ENCODE measurements at places on chromosomes 6 and 20.

GRCh38 chr6:163583558-163583957, 169.0 kb downstream of the QKI start:
- DNase-seq, result no peak

DNA sequence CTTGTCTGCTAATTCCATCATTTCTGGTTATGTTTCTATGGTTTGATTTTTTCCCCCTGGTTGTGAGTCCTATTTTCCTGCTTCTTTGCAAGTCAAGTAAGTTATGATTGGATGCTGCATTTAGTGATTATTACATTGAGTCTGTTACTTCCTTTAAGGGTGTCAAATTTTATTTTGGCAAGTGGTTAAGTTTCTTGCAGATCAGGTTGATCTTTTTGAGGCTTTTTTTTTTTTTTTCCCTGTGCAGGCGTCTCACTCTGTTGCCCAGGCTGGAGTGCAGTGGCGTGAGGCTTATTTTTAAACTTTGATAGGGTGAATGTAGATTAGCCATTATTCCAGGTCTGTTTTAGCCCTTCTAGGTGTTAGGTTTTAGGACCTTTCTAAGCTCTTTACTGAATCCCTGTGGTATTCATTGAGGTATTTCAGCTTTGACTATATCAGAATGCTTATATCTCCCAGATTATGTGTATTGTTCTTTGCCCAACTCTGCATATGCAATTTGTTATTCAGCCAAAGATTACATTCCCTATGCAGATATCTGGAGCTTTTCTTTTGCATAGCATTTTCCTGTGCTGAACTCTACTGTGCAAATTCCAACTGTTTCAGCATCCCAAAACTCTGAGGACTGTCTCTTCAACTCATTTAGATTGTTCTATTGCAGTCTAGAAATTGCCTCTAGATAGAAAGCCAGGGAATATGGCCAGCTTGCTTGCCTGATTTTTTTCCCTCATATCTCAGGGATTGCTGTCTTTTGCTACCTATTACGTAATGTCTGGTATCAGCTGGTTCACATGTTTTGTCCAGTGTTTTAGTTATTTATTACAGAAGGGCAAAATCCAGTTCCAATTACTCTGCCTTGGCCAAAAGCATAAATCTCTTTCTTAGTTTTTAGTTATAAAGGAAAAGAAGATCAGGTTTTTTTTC, 113.3 kb downstream of the AFG1L start:
- no peak for DNase-seq

DNA sequence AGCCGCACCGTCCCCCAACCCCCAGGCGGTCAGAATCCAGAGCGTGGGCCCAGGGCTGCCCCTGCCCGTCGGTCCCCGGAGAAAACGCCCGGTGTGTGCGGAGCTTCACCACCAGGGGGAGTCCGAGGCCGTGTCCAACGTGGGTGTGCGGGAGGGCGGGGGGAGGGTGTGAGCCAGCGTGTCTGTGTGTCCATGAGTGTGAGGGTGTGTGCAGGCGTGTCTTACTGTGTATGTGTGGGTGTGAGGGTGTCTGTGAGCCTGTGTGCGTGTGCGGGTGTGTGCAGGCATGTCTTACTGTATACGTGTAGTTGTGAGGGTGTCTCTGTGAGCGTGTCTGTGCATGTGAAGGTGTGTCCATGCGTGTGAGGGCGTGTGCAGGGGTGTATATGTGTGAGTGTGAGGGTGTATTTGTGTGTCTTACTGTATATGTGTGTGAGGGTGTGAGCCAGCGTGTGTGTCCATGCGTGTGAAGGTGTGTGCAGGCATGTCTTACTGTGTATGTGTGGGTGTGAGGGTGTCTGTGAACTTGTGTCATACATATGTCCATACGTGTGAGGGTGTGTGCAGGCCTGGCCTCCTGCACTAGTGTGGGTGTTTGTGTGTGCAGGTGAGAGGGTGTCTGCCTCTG, 24.6 kb upstream of the GATA5 start:
- peak; percentile 37 for DNase-seq

- DNase-seq, result no peak
These were observed 50.0 kb downstream of the STMND1 start for GRCh38 chr6:17151888-17152287.

DNA sequence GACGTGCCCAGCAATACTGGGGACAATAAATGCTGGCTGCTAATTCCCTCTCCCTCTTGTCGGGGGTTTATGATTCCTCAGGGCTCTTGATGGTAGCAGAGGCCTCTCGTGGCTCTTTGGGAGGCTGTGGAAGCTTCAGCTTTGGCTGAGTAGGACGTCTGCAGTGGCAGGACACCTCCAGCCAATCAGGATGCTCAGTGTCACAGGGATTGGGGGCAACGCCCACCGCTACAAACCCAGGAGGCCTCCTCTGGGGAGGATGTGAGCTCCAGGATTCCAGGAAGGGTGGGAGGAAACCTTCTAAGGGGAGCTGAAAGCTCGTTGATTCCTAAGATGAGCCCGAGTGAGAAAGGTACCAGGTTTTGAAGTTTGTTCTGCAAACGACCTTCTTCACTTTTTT, 19.4 kb downstream of the RSPO4 start:
- DNase-seq, result no peak

DNA sequence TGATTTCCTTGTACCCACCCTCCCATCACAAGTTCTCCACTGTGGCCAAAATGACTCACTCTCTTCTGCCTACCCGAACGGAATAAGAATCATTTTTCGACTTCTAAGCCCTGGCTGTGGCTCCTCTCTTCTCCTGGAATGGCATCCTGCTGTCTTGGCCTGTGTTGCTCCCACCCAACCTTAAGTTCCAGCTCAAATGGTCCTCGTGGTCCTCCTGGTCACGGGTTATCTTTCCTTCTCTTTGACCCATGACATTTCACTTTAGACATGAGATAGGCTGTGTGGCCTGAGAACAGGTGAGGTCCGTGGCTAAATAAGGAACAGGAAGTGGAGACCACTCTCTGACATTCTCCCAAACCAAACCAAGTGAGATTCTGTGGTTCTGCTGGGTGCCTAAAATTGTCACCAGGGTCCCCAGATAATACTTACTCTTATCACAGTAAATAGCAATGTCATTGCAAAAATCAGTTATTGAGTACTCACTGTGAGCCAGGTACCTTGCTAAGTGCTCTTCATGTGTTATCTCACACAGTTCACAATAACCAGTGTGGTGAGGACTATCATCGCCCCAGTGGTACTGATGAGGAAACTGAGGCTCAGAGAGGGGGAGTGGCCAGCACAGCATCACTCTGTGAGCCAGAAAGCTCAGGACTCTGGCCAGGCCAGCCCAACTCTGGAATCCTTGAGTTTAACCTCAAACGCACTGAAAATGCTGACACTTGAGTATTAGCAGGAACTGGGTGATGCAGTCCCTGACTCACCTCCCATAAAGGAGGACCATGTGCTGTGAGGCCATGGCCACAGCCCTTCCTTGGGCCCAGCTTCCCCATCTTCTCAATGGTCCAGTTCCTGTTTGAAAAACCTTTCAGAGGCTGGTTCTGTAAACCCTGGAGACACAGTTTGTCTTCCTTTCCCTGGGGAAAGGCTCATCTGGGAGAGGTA, 74.8 kb upstream of the SIRPA start:
- no peak for DNase-seq

- DNase-seq, result no peak
These were observed 6.7 kb upstream of the GFOD1 start for GRCh38 chr6:13494137-13494536.

GRCh38 chr6:130127195-130127594, 95.6 kb downstream of the SAMD3 start:
- no peak for DNase-seq

DNA sequence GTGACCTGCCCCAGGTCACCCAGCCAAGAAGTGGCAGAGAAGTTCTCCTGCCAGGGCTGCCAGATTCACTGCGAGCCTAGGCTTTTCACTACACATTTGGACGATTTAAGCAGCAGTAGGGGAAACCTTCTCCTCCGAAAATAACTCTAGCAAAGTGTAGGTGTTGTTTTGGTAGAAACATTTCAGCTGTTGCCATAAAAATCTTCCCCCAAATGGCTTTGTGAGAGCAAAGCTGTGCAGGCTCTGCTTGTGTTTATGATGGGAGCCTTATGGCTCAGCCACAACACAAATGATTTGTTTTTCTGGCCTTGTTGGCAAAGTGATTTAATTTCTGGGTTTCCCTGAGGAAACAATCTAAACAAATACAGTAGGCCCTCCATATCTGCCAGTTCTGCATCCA, 81.8 kb downstream of the PLCB4 start:
- DNase-seq, result no peak

DNA sequence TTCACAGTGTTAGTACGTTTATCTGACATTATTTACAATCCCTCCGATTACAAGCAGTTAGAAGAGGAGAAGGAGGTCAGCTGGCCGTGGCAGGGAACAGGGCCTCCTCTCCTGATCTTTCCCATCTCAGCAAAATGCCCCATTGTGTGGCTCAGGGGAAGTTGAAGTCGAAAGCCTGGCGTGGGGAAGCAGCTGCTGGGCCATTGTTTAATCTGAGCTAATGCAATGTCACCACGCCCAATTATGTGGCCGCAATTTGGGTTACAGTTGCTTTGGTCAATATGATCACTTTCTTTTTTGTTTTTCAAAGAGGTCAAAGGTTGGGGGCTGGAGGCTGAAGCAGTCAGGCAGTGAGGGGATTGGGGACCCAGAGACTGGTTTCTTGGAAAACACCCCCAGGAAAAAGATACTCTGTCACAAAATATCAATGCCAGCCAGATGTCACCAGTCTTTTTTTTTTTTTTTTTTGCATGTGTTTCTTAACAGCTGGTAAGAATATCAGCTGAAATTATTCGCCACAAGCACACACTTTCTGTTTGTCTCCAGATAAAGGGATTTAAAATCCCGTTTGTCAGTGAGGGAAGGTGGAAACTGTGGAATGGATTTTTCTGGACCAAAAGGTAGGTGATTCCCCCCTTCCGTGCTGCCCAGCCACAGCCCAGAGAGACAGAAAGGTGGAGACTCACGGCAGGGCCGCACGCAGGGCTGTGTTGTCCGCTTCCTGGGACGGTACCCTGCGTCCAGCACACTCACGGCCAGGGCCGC, 24.6 kb downstream of the DLL1 start:
- DNase-seq, result no peak

DNA sequence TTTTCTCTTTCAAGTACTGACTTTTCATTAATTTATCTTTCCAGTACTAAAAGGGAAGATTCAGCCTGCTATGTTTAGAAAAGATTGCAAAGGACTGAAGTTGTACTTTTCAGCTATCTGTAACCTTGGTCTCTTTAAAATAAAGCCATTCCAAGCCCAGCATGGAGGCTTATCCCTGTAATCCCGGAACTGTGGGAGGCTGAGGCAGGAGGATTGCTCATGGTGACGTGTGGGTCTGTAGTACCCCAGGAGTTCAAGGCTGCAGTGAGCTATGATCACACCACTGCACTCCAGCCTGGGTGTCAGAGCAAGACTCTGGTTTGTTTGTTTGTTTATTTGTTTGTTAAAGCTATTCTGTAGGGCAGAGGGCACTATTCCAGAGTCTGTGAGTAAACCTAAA, 50.6 kb upstream of the TMEM170B start:
- DNase-seq, result no peak

- no peak for DNase-seq
These were observed 41.3 kb downstream of the DSTN start for GRCh38 chr20:17611290-17611539.

DNA sequence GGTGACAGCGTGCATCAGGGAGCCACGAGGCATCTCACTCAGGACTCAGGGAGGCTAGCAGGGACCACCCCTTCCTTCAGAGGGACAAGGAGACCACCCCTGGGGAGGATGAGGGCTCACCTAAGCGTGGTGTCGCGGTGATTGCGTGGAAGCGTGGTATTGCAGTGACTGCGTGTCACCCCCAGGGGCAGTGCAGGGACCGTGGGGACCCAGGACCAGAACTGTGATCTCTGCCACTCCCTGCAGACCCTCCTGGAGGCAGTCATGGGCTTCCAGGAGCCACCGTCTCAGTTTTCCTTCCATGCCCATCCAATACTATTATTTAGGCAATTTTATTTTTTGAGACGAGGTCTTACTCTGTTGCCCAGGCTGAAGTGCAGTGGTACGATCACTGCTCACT, 147.1 kb downstream of the TAF4 start:
- no peak for DNase-seq

GRCh38 chr20:5315807-5316187, 957 bp downstream of the PROKR2 start:
- no peak for DNase-seq

All from Kasumi-1 (cell line).